Skin of body (tissue), 3 donors: ENCODE measurements at places on chromosomes 6 and 20. TPM values are rescaled to one million over a fixed set of nuclear protein-coding genes. Genes with fewer than 3 reads are reported as not detected.

SLC22A16 gene
- total RNA-seq: 2.0 TPM

DNA sequence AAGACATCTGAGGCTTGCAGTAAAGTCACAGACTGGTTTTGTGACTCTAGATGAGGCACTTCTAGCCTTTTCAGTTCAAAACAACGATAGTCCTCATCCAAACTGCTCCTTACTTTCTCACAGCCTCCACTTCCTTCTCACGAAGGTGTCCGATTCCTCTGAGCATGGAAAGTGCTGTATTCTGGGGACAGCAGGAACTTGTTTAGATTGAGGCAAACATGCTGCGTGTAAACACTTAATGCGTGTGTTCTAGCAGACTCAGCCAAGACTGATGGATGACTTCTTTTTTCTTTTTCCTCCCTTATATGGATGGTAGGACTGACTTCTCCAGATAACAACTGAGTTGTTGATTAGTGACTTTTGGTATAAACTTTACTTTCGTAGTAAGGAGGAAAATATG, 80.2 kb upstream of the PRDM1 start:
- no peak for DNase-seq

DNA sequence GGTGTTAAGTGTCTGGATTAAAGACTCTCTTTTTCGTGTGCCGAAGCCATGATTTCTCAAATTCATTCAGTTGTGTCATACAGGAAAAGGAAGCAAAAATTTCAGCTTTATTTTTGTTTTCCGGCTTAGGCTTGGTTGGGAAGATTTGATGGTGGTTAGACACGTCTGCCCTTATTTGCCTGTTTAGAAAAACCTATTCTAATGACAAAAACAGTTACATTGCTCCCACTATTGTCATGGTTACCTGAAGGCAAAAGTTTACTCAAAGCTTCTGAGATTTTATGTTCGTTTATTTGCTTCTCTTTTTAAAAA, 982 bp downstream of the DNAJC5 start:
- no peak for DNase-seq

DNA sequence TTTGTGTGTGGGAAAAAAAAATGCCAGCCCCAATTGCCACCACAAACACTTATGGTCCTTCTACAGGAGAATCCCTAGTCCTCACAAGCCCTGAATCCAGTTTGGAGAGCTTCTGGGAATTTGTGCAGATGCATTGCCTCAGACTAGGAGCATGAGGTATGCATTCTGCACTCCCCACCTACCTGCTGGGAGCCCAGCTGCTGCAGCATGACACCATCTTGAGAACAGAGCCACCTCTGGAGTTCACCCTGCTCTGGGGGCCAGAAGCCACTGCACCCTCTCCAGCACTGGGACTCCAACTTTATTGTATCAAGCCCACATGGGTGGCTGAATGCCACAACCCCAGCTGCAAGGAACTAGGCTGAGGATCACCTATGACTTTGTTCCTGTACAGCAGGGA, 568.5 kb upstream of the ID4 start:
- no peak for DNase-seq

LINC00237 gene
- not detected for total RNA-seq

DNA sequence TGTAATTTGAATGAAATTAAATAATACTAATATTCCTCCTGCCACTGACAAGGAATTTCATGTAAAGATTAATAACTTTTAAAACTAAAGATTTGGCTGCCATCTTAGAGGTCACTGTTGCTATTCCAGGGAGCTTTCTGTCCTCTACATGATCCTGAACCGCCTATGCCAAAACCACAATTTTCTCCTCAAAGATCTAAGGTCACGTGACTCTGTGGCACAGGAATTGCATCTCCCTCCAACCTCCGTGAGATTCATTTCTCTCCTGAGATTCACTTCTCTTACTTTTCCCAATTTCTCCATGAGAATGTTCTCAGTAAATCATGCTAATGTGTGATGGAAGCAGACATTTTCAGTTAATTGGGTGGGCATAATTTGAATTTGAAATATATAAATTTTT, 379.6 kb upstream of the TSHZ2 start:
- no peak for DNase-seq

DNA sequence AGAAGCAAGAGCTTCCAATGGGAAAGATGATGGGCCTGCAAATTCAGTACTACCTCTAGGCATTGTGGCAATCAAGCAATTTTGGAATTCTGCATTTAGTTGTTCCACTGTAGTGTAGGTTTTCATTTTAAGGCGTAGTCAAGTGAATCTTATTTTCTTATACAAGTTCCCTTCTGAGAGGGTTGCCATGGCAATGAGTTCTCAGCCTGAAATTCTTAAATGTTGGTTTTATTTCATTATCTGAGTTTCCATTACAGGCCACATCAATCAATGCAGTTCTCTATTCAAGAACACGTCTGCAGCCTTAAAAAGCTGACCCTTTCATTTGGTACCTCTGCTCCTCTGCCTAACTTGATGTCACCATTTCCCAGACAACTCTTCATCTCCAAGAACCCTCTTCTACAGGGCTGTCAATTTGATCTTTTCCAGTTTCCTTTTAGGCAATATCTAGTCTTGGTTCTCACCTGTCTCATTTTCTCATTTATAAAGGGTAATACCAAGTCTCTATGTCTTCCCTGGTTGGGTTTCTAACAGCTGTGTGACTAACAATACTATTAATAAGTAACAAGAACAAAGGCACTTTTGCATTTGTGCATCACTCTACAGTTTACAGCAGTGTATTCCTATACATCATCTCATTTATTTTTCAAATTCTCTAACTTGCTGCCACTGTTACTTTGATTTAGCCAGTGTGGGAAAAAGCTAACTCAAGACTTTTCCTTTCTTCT, 898.2 kb upstream of the FLRT3 start:
- no peak for DNase-seq

GJA1 gene
- total RNA-seq: 431 TPM

RGS17 gene
- 0.69 TPM for total RNA-seq

- no peak for DNase-seq
These were observed 35.5 kb downstream of the BANF2 start for GRCh38 chr20:17735206-17735804.

DNA sequence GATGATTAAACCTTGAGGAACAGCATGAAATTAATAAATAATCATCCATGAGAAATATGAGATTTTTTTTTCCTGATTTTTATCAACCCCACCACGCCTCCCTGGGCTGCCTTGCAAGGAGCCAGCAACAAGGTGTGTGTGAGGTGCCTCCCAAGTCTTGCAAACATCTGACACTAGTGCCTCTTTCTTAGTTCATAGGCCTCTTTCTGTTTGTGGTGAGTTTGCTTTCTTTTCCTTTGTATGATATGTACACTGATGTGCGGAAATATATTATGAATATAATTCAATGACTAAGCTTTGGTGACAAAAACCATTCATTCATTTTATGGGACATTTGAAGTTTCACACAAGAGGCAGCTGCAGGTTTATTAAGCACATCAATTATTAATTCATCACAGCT, 63.2 kb upstream of the SYNDIG1 start:
- no peak for DNase-seq

CPXM1 gene
- total RNA-seq: 30.5 TPM

GRCh38 chr6:15303162-15303919, 57.5 kb downstream of the JARID2 start:
- no peak for DNase-seq

- no peak for DNase-seq
These were observed 23.0 kb upstream of the AKAP12 start for GRCh38 chr6:151216804-151217203.

GRCh38 chr6:163637524-163637923, 223.0 kb downstream of the QKI start:
- no peak for DNase-seq

SPDEF gene
- total RNA-seq: 0.89 TPM

DNA sequence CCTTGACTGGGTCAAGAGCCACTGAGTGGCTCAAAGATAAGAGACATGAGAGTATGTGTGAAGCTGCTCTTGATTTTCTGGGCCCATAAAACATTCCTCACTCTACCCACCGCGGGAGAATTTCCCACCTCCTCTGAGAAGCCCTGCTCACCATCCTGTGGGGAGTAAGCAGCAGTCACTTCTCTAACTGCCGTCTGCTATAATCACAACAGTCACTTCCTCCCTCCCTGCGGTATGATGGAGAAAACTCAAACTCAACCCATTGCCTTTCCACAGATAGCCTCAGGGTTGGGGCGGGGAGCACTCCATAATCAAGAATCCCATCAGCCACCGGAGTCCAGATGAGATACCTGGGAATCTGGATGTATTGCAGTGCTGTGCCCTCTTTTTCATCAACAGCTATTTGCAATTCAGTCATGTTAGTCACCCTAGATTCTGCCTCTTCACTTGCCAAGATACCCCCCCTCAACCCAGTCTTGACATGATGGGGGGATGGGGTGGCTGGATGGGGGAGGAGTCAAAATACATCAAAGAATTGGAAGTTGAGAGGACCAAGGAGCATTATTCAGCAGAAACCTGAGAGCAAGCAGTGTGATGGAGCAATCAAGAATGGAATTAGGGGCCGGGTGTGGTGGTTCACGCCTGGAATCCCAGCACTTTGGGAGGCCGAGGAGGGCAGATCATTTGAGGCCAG, 5.1 kb downstream of the MOCS1 start:
- no peak for DNase-seq

DNA sequence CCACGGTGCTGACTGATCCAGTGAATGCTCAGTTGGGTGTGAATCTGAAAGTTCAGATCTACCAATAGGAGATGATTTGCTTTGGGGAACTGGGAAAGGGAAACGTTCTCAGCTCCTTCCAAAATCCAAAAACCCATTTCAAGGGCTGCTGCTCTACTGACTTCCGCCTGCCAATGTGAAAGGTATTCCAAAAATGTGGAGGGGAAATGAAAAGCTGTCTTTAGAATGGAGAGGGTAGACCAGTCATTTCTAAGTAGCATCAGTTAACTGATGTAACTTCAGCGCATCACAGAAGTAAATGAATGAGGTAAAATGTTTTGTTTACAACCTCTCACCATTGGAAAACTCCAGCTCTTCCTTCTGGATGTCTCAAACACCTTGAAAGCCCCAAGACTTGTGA, 19.6 kb upstream of the EYA2 start:
- DNase-seq: no peak

DNA sequence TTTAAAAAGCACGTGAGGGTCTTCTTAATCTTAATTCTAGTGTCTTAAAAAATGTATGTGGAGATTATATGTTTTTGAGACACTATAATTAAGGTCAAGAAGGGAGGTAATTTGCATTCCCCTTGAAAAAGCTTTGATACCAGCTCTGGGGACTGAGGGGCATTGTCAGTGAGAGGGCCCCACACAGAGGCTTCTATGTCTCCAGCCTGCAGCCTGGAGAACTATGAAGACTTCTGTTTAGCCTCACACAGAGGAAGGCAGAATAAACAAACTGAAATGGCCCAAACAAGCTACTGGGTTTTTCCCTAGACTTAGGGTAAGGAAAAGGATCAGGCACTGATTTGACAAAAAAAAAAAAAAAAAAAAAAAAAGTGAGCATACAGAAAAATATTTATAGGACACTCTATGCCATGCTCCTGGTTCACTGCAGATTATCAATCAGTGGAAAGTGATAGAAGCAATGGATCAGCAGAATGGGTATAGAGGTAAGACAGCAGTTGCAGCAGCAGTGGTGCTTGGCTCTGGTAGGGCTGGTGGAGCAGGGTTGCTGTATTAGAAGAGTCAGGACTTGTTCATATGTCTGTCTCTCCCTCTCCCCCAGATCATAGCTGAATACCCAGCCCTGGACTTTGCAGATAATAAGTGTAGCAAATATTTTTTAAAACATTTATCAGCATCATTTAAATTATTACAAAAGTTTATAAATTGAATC, 85.4 kb downstream of the KLHL32 start:
- DNase-seq: no peak

- no peak for DNase-seq
These were observed 13.8 kb downstream of the RNASET2 start for GRCh38 chr6:166942393-166943168.

DNA sequence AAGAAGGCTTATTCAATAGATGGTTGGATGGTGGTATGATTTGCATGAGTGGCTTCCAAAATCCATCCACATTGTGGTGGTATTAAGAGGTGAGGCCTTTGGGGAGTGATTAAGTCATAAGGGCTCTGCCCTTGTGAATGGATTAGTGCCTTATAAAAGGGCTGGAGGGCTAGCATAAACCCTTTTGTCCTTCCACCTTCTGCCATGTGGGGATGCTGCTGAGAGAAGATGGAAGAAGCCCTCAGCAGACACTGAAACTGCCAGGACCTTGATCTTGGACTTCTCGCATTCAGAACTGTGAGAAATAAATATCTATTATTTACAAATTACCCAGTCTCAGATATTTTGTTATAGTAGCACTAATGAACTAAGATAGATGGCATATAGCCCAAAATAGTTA, 27.8 kb upstream of the SRPK1 start:
- no peak for DNase-seq

C20orf202 gene
- total RNA-seq: 0.69 TPM

MUC22 gene
- total RNA-seq: not detected

- DNase-seq: no peak
These were observed 1.1 kb downstream of the JAG1 start for GRCh38 chr20:10672624-10673127.

DNA sequence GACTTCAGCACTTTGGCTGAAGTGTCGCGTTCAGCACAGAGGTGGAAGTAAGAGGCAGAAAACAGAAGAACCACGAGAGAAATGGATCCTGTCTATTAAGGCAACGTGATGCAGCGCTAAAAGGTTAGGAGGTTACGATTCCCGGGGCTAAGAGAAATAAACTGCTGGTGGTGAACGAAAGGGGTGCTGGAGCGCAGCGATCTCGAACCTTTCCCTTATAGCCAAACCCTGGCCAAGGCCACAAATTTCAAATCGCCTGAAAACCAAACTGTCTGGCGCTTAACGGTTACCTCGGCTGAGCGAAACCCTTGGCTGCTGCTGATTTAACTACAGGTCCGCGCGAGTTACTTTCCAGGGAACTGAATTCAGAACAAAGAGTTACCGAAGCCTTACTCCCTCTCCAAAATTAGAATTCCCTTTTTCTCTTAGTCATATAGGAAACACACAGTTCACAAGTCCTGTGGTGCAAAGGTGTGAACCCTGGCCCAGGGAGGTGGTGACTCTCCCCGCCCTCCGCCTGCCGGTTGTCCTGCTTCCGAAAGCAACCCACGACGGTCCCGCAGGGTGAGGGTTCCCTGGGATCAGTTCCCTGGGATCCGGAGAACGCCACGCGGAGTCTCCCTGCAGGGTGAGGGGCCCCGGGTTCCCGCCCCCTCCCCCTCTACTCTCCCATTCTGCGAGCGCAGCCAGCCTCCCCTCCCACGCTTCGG, 1.3 kb upstream of the SLC35D3 start:
- DNase-seq: no peak

OR12D3 gene
- total RNA-seq: not detected

DNA sequence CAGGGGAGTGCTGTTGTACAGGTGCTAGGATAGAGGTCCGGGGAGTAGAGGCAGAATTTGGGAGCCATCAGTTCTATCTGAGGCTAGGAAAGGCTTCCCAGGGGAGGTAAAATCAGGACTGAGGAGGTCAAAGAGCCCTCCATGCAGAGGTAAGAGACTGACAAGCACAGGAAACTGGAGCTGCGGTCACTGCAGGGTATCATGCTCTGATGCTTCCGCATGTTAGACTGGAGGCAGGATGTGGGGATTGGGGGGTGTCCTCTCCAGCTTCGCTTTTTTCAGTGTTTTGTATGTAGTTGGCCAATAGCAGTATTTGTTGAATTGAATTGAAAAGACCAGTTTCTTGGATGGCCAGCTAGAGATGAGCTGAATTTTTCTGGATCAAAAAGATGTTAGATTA, 87.8 kb downstream of the SLC22A3 start:
- DNase-seq: no peak
